ENCODE measurements at places on chromosomes 5 and 9. TPM values are rescaled to one million over a fixed set of nuclear protein-coding genes. Genes with fewer than 3 reads are reported as not detected.

DNA sequence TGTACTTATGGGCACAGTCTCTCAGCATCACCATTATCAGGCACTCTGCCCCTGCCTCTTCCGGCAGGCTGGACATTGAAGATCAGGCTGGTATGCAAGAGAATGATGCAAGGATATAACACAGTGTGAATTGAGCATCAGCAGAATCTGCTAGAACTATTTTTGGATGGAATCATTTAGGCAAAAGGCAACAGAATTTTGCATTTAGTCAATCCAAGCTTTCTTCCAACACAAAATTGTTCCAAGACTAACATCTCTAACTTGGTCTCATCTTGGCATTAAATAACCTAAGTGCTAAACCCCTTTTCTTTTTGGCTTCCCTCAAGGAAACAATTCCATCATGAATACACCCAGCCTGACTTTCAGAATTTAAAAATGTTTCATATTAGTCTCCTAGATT, 339.9 kb downstream of the PRELID2 start:
- no peak for DNase-seq

Gene ZDHHC11B
- total RNA-seq: not detected

DNA sequence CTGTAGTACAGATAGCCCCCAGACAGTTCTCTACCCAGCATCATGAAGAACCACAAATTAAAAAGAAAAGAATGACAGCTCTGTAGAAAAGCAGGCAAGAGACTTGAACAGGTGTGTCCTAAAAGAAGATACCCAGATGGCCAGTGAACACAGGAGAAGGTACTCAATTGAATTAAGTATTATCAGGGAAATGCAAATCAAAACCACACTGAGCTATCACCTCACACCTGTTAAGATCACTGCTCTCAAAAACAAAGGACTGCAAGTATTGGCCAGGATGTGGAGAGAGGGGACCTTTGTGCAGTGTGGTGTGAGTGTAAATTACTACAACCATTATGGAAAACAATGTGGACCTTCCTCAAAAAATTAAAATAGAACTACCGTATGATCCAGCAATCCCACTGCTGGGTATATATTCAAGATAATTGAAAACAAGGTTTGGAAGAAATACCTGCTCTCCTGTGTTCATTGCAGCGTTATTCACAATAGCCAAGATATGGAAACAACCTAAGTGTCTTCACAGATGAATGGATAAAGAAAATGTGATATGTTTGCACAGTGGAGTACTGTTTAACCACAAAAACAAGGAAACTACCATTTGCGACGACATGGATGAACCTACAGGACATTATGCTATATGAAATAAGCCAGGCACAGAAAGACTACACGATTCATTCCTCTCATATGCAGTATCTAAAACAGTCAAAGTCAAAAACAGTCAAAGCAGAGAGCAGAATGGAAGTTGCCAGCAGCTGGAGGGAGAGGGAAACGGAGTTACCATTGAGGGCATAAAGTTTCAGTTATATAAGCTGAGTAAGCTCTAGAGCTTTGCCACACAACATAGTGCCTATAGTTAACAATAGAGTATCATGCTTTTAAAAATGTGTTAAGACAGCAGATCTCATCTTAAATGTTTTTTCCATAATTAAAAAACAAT, 102.6 kb downstream of the WNK2 start:
- DNase-seq: no peak

GRCh38 chr5:135341016-135341666, 57.9 kb downstream of the MACROH2A1 start:
- no peak for DNase-seq

Gene HACD4
- 0.97 TPM for total RNA-seq

Gene ADCY2
- 0.36 TPM for total RNA-seq

Gene NOL8
- total RNA-seq: 39.7 TPM

Gene SPATA31D4
- not detected for total RNA-seq

- DNase-seq: no peak
Observed at GRCh38 chr9:10274988-10275387, 337.8 kb downstream of the PTPRD start.

Gene NTNG2
- 4.8 TPM for total RNA-seq

GRCh38 chr9:81597419-81598122, 91.8 kb downstream of the TLE1 start:
- no peak for DNase-seq

- no peak for DNase-seq
Observed at GRCh38 chr5:82694711-82695285, 382.4 kb downstream of the TMEM167A start.

Gene NUTM2F
- total RNA-seq: not detected

Gene TERT
- total RNA-seq: not detected

DNA sequence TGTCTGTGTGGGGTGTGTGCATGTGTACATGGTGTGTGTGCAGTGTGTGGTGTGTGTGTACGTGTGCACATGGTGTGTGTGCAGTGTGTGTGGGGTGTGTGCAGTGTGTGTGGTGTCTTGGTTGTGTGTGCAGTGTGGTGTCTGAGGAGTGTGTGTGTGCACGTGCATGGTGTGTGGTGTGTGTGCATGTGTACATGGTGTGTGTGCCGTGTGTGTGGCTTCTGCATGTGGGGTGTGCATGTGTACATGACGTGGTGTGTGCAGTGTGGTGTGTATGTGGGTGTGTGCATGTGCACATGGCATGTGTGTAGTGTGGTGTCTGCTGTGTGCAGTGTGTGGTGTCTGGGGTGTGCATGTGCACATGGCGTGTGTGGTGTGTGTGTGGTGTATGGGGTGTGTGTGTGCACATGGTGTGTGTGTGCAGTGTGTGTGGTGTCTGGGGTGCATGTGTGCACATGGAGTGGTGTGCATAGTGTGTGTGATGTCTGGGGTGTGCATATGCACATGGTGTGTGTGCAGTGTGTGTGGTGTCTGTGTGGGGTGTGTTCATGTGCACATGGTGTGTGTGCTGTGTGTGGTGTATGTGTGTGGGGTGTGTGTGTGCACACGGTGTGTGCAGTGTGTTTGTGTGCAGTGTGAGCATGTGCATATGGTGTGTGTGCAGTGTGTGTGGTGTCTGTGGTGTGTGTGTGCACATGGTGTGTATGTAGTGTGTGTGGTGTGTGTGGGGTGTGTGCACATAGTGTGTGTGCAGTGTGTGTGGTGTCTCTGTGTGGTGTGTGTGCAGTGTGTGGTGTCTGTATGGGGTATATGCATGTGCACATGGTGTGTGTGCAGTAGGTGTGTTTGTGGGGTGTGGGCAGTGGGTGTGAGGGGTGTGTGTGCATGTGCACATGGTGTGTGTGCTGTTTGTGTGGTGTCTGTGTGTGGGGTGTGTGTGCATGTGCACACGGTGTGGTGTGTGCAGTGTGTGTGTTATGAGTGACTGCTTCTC, 40.6 kb upstream of the ZNG1F start:
- DNase-seq: peak; percentile 98

- DNase-seq: no peak
Observed at GRCh38 chr5:160744268-160745101, 107.5 kb downstream of the ATP10B start.

DNA sequence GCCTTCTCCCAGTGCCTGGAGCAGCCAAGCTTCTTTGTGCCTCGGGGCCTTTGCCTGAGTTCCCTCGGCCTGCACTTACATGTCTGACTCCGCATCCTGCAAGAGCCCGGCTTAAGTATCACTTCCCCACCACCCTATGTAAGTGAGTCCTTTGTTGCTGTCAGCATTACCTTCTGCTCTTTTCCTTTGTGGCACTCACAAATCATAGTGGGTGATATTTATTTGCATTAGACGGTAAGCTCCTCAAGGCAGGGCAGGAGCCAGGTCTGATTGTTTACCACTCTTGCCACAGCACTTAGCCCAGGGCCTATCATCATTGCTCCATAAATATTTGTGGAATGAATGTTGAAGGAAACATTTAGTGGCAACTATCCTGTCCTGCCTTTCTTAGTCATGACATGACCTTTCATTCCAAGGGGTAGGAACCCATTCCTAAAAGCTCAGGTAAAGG, 4.8 kb downstream of the GM2A start:
- DNase-seq: no peak

Gene SLC36A3
- total RNA-seq: not detected

- DNase-seq: no peak
Observed at GRCh38 chr5:124847907-124848306, 101.5 kb upstream of the ZNF608 start.

DNA sequence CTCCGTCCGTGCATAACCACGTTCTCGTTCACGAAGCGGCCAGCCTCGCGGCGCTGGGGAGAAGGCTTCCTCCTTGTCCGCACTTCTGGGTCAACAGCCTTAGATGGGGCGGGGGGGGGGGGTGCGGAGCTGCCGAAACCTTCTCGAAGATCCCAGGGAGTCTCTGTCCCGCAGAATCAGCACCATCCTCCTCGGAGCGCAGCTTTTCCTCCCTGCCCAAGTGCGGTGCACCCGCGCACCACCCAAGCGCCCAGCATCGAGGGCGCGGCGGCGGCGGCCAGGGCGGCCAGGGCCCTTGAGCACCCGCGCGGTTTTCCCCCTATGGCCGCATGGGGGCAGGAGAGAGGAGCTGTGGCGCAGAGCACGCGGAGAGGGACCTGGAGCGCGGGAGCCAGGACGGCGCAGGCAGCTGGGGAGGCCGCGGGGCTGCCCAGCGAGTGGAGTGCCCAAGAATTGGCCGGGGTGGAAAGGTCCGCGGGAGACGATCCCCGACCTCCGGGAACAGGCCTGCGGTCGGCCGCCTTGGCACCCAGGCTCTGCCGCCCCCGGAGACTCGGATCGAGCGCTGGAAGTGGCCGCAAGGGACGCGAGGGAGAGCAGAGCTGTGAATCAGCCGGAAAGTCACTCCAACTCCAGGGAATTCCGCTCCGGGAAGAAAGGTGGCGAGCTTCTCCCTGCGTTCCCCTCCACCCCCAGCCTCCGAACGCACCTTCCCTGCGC, 43.1 kb downstream of the TMEM174 start:
- DNase-seq: no peak

DNA sequence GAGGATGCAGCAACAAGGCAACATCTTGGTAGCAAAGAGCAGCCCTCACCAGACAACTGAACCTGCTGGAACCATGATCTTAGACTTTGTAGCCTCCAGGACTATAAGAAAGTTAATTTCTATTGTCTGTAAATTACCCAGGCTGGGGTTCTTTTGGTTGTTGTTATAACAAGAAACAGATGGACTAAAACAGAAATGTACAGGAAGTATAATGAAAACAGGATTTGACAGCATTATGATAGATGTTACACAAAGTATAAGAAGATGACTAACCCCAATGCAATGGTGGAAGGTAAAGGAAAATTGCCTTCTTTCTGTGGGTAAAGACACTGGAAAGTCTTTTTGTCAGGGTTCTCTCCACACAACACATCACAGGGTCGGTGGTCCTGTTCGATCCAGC, 204.2 kb downstream of the SGCD start:
- DNase-seq: no peak

DNA sequence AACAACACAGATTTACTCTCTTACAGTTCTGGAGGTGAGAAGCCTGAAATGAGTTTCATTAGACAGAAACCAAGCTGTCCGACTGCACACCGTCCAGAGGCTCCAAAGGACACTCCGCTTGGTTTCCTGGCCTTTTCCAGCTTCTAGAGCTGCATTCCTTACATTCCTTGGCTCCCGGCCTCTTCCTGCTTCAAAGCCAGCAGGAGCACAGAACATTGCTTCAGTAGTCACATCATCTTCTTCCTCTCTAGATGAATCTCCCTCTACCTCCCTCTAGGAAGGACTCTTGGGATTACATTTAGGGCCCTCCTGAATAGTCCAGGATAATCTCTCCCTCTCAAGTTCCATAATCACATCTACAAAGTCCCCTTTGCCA, 213.3 kb downstream of the CDK5RAP2 start:
- DNase-seq: no peak

- DNase-seq: no peak
Observed at GRCh38 chr9:133855802-133856521, 117.8 kb upstream of the SARDH start.

- DNase-seq: no peak
Observed at GRCh38 chr9:23120630-23121029, 674.0 kb downstream of the DMRTA1 start.

Gene CYSRT1
- 0.44 TPM for total RNA-seq

Gene COL5A1
- 2,410 TPM for total RNA-seq

Gene LHFPL2
- 49.4 TPM for total RNA-seq

Gene SCGB3A2
- total RNA-seq: not detected

- DNase-seq: no peak
Observed at GRCh38 chr5:313806-314376, 7.6 kb upstream of the AHRR start.

DNA sequence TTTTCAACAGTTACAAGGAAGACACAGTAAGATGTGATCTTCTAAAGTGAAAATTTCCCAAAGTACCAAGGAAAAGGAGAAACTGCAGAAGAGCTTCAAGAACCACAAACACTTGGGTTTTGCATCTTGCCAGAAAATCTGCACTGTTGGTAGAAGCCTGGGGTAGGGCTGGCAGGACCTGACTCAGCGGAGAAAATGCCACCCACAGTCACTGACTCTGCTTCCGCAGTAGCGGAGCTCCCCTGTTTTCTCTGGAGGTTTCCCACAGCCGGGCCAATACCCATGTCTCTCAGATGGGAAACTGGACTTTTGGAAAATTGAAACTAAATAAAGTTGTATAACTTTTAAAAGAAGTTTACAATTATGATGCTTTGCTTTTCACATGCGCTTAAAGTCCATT, 104.2 kb downstream of the MEF2C start:
- DNase-seq: no peak

Gene TRMT10B
- 5.7 TPM for total RNA-seq

DNA sequence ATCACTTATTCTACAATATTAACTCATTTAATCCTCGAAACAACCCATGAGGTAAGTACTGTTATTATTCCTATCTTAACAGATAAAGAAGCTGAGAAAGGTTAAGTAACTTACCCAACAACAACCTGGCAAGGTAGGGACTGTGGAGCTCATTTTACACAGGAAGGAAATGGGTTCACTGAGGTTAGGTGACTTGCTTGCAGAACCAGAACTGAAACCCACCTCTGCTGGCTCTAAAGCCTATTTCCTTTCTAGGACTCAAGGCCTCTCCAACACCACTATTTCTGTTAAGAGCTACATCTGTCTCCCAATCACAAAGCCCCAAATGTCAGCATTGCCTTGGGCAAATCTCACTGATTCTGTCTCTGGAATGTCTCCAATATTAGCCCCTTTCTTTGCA, 38.9 kb upstream of the IFNK start:
- no peak for DNase-seq
